Stimulated activated naive CD8-positive, alpha-beta T cell treated with anti-CD3 and anti-CD28 coated beads, Interleukin-15, amount 100 ng/mL, for 72 hours (primary cell): ENCODE measurements at places on chromosomes 5 and 9.

GRCh38 chr5:36359267-36359666 lies 57.6 kb upstream of the RANBP3L start:
- DNase-seq = no peak

GRCh38 chr5:66560371-66560770 lies 35.8 kb upstream of the MAST4 start:
- DNase-seq = no peak

- no peak for DNase-seq
These were observed 148.4 kb downstream of the C5orf15 start for GRCh38 chr5:133819977-133820471.

DNA sequence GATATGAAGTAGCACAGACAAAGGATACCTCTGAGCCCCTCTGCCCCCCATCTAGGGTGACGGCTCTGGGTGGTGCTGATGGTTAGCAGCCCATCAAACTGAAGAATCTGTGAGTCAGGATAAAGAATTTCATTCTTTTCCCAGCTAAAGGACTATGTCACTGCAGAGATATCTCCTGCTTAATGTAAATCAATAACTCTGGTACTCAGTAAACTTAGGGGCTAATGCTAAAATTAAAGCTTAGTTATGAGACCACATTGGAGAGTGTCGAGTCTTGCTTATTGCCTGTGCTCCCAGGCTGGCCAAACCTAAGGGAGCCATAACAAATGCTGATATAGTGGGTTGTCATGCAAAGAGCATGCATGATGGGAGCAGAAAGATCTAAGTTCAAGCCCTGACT lies 25.6 kb upstream of the ACTBL2 start:
- DNase-seq = no peak

DNA sequence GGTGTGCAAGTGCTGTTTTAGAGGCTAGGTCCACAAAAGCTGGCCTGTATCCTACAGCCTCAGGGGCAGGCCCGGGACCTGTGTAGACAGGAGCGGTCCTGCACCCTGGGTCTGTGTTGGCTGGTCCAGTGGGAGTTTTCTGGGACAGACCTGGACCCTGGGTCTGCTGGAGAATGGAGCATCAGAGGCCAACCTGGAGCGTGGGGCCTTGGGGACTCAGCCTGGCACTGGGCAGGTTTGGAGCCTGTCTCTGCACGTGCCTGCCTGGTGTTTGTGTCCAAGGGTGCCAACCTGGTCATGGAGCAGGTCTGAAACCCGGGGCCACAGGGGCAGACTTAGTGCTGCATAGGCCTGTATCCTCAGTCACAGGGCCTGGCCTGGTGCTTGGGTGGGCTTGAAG lies 45.8 kb downstream of the SRFBP1 start:
- no peak for DNase-seq
